ENCODE measurements at places on chromosomes 6 and 20.

DNA sequence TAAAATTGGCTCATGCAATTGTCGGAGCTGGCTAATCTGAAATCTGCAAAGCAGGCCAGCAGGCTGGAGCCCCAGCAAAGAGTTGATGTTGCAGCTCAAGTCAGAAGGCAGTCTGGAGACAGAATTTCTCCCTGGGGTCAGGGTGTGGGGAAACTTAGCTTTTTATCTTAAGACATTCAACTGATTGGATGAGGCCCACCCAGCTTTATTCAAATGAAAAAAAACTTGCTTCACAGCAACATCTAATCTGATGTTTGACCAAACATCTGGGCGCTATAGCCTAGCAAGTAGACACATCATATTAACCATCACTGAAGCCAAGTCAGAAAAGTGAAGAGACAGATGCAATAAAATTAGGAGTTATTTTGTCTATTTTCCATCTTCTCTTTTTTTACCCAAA is 108.8 kb upstream of the CCDC28A start:
- DNase-seq, result no peak

GRCh38 chr20:37218441-37218840 is 39.1 kb upstream of the MROH8 start:
- DNase-seq, result no peak

DNA sequence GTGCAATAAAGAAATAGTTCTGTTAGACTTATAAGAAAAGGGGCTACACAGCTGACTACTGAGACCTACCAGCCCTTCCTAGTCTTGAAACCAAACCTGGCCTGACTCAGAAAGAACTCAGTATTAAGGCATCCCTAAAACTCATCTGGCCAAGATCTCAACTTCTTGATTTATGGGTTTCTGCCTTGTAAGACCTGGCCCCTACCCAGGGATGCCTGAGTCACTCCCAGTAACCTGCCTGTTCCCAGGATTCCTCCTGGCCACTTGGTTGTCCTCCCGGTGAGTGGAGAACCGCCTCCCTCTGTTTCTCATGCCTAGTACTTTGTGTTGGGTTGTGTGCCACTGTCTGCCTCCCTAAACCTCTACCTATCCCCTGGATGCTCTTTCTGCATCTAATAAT is 189.4 kb upstream of the PREP start:
- DNase-seq, result no peak

DNA sequence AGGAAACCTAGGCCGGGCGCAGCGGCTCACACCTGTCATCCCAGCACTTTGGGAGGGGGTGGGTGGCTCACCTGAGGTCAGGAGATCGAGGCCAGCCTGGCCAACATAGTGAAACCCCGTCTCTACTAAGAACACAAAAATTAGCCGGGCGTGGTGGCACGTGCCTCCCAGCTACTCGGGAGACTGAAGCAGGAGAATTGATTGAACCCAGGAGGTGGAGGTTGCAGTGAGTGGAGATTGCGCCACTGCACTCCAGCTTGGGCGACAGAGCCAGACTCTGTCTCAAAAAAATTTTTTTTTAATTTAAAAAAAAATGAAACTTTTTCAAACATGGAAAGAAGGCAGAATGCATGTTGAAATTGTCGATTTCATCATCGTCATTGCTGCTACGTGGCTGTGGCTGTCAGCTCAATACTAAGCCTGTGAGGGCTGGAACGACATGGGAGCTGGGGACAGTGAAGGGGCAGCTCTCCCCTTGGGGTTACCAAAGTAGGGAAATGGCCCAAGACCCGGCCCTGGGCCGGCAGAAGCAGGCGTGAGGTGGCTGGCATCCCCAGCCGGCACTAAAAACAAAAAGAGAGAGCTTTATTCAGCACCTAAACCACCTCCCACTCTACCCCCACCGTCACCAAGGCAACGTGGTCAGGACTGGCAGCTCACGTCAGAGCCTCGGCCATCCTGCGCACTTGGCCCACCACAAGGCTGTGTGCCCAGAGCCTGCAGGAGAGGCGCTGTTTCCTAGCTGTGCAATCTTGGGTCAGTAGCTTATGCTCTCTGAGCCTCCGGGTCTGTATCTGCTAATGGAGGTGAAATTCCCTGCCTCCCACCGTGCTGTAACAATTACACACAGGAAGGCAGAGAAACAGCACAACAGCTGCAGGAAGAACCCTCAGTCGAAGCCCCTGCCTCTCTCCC is 30.8 kb downstream of the AGPAT4 start:
- peak; percentile 34 for DNase-seq

- DNase-seq, result peak; percentile 93
These were observed at the start of gene PPIL4 for GRCh38 chr6:149545754-149546471. Gene PPIL4 (minus strand): TSS chr6:149546043. CDS start chr6:149546005, 38 bp downstream.

DNA sequence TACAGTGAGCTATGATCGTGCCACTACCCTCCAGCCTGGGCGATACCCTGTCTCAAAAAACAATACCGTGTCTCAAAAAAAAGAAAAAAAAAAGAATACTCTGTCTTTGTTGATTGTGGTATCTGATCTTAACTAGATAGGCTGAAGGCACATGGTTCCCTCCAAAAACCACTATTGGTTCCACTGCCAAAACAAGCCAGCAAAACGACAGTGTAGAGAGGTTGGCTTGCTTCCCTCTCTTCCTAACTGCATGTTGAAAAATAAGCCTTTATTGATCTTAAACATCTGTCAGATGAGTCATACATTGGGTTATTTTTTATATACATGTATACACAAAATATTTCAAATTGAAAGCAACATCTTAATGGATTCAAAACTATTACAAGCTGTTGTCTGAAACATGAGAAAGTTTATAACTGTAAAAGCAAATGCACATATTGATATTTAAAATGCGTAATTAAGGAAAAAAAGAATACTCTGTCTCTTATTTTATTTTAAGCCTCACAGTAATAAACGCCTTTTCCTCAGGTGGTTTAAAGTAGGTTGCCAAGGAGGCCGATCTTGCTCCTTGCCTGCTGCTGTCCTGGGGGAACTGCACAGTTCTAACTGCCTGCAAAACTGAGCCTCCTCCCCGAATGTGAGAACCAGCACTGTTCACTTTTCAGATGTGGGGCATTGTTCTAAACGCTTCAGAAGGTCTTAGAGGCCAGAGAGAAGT is 7.0 kb upstream of the NINL start:
- DNase-seq, result no peak

DNA sequence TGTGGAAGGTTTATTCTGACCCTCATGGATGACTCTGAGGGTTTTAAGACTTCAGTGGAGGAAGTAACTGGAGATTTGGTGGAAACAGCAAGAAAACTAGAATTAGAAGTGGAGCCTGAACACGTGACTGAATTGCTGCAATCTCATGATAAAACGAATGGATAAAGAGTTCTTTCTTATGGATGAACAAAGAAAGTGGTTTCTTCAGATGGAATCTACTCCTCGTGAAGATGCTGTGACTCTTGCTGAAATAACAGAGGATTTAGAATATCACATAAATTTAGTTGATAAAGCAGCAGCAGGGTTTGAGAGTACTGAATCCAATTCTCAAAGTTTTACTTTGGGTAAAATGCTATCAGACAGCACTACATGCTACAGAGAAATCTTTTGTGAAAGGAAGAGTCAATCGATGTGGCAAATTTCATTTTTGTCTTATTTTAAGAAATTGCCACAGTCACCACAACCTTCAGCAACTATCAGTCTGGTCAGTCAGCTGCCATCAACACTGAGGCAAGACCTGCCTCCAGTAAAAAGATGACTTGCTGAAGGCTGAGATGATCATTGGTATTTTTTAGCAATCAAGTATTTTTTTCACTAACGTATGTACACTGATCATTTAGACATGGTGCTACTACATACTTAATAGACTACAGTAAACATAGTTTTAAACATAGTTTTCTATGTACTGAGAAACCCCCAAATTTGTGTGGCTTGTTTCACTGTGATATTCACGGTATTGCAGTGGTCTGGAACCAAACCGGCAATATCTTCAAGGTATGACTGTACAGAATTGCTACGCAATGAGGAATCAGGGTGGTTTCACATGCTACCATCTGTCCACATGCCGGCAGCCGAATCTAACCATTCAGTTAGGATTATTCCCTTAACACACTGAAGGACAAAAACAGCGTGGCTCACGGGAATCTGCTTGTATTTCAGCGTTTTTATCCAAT is 149.0 kb downstream of the MYB start:
- DNase-seq, result no peak

All from substantia nigra (tissue), 51 donors.